Neuronal stem cell (in vitro differentiated cells): ENCODE measurements at places on chromosomes 4 and X.

GRCh38 chr4:90718931-90719330, 591.7 kb downstream of the CCSER1 start:
- no peak for DNase-seq
- H3K4me1 ChIP-seq: no peaks in the 10 kb centered on the region
- no peak overlapping the region for H3K4me3 ChIP-seq
- no peaks in the 10 kb centered on the region for H3K27me3 ChIP-seq

GRCh38 chr4:14916554-14917297, 85.6 kb upstream of the CPEB2 start:
- no peak overlapping the region for H3K4me3 ChIP-seq
- H3K27me3 ChIP-seq: no peaks in the 10 kb centered on the region
- peaks cover 3% of the 10 kb centered on the region for H3K4me1 ChIP-seq
- no peak overlapping the region for H3K27ac ChIP-seq
- no peaks in the 10 kb centered on the region for H3K36me3 ChIP-seq

GRCh38 chr4:56626420-56626819, 54.7 kb downstream of the HOPX start:
- H3K4me3 ChIP-seq: no peak overlapping the region
- no peak for DNase-seq
- no peaks in the 10 kb centered on the region for H3K27me3 ChIP-seq
- H3K27ac ChIP-seq: no peak overlapping the region

DNA sequence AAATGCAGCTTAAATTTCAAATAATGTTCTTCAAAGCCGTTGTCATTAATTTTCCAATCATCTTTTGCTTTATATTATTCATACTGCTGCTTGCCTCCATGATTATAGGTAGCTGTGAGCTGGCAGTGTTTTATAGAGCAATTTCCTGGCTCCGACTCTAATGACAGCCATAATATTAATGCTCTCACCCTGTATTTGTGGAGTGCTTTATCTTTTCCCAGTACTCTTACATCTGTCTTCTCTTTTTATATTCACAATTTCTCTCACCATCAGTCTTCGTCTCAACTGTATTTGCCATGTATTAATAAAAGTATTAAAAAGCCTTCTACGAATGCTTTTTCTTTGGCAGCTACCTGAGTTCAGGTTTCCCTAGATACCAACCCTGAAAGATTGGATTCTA, 21.0 kb downstream of the ATXN3L start:
- H3K36me3 ChIP-seq: no peaks in the 10 kb centered on the region
- no peak overlapping the region for H3K4me3 ChIP-seq
- no peaks in the 10 kb centered on the region for H3K27me3 ChIP-seq
- DNase-seq: no peak
- no peak overlapping the region for H3K27ac ChIP-seq
- no peaks in the 10 kb centered on the region for H3K4me1 ChIP-seq

- DNase-seq: no peak
- H3K4me1 ChIP-seq: no peaks in the 10 kb centered on the region
- no peaks in the 10 kb centered on the region for H3K36me3 ChIP-seq
- no peak overlapping the region for H3K4me3 ChIP-seq
- no peak overlapping the region for H3K27ac ChIP-seq
Observed at GRCh38 chrX:26219351-26219750, 3.4 kb downstream of the MAGEB5 start.

- no peaks in the 10 kb centered on the region for H3K27me3 ChIP-seq
- no peaks in the 10 kb centered on the region for H3K36me3 ChIP-seq
- no peaks in the 10 kb centered on the region for H3K4me1 ChIP-seq
Observed at GRCh38 chr4:67785528-67785927, 31.3 kb upstream of the GNRHR start.

DNA sequence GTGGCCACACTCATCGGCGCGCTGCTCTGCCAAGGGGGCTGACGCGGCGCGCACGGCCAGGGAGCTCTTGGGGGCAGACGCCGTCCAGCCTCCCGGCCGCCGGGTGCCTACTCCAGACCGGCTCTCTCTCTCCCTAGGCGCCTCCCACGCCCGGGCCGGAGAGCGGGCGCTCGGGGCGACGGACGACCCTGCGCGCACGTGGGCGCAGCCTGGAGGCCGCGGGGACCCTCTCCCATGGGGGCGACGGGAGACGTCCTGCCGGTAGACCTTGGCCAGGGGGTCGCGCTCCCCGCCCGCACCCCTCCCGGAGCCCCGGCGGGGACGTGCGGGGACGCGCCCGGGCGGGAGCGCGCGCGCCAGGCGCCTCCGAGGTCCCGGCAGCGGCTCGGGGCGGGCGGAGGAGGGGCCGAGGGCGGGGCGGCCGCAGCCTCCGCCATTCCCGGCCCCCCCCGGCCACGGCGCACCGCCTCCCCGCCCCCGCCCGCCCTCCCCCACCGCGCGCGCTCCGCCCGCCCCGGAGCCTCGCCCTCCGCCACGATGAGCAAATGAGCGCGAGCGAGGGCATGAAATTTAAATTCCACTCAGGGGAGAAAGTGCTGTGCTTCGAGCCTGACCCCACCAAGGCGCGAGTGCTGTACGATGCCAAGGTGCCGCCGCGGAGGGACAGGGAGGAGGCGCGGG, at the start of gene MSL3:
Gene MSL3, plus strand, starts transcription at position 519 of the 681 bp plus-strand sequence. Its CDS starts 27 bp downstream, at position 546.
- H3K27ac ChIP-seq: peak within 1 kb of the TSS; percentile 78
- H3K4me1 ChIP-seq: no peaks in the 10 kb centered on the region
- H3K27me3 ChIP-seq: no peaks in the 10 kb centered on the region
- H3K4me3 ChIP-seq: peak within 1 kb of the TSS; percentile 99
- peak; percentile 52 for DNase-seq
- H3K36me3 ChIP-seq: peaks cover 2% of the 10 kb centered on the region

DNA sequence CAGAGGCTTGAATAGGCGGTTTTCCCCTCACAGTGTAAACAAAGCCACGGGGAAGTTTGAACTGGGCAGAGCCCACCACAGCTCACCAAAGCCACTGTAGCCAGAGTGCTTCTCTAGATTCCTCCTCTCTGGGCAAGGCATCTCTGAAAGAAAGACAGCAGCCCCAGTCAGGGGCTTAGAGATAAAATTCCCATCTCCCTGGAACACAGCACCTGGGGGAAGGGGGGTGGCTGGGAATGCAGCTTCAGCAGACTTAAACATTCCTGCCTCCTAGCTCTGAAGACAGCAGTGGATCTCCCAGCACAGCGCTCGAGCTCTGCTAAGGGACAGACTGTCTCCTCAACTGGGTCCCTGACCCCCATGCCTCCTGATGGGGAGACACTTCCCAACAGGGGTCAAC, 44.0 kb upstream of the USP38 start:
- H3K36me3 ChIP-seq: no peaks in the 10 kb centered on the region
- H3K27me3 ChIP-seq: no peaks in the 10 kb centered on the region
- H3K4me1 ChIP-seq: no peaks in the 10 kb centered on the region
- H3K4me3 ChIP-seq: no peak overlapping the region
- no peak for DNase-seq
- no peak overlapping the region for H3K27ac ChIP-seq

GRCh38 chrX:150465881-150466775, 102.3 kb upstream of the MTM1 start:
- H3K27me3 ChIP-seq: peaks cover 3% of the 10 kb centered on the region
- no peak for DNase-seq
- H3K36me3 ChIP-seq: no peaks in the 10 kb centered on the region
- H3K4me1 ChIP-seq: peaks cover 2% of the 10 kb centered on the region
- no peak overlapping the region for H3K4me3 ChIP-seq

DNA sequence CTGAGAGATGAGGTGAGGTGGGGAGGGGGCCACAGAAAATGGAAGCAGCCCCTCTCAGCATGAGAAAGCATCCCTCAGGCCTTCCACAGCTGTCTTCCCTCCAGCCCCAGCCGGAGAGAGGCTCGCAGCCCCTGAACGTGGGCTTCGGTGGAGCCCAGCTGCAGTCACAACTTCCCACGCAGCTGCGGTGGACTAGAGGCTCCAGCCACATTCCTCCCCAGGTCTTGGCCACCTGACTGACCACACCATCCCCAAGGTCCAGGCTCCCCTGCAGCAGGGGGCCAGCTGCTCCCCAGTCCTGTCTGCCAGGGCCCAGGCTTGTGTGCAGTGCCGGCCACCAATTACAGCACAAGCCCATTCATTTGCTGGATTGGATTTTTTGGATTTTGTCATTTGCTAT, 212.3 kb upstream of the BCOR start:
- H3K4me3 ChIP-seq: no peak overlapping the region
- no peaks in the 10 kb centered on the region for H3K4me1 ChIP-seq
- no peaks in the 10 kb centered on the region for H3K27me3 ChIP-seq
- no peak overlapping the region for H3K27ac ChIP-seq
- H3K36me3 ChIP-seq: no peaks in the 10 kb centered on the region
- DNase-seq: no peak

- no peak overlapping the region for H3K27ac ChIP-seq
- no peak overlapping the region for H3K4me3 ChIP-seq
- H3K27me3 ChIP-seq: no peaks in the 10 kb centered on the region
- H3K36me3 ChIP-seq: no peaks in the 10 kb centered on the region
- DNase-seq: no peak
Observed at GRCh38 chrX:34559325-34559724, 97.8 kb downstream of the TMEM47 start.

DNA sequence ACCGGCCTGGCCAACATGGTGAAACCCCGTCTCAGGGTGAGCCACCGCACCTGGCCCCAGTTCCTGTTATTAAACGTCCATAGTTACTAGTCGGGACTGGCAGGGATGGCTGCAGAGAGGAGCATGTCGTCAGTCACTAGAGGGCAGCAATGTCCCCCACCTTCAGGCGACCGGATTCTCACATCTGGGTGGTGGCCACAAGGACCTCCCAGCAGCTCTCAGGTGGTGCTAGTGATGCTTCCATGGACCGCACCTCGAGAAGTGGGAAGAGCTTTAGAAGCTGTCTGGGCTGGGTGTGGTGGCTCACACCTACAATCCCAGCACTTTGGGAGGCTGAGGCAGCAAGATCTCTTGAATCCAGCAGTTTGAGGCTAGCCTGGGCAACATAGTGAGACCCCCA, 13.3 kb upstream of the IL3RA start:
- peaks cover 1% of the 10 kb centered on the region for H3K4me1 ChIP-seq
- no peaks in the 10 kb centered on the region for H3K27me3 ChIP-seq
- H3K4me3 ChIP-seq: no peak overlapping the region
- H3K27ac ChIP-seq: no peak overlapping the region
- H3K36me3 ChIP-seq: no peaks in the 10 kb centered on the region
- peak; percentile 20 for DNase-seq

DNA sequence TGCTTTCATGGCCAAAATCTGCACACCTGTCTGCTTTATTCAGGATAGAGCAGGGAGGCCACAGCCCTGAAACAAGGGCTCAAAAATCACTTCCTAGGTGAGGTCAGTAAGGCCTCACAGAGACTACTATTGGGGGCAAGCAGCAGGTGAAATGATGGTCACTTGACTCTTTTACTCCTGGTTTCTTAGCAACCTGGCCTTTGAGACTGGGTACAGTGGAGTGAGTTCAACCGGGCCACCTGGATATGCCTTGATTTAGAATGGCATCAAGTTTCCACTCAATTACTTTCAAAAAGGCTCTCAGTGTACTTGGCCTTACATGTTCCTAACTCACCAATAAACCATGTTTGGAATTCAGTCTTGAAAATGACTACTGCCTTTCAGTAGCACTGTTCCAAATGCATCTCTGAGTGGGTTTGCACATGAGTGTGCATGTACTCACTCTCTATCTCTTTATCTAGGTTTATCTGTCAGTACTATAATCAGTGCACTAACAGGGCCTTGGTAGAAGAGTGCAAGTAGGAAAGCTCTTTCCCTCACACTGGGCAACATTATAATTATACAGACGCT, 388.2 kb downstream of the OPHN1 start:
- no peak overlapping the region for H3K4me3 ChIP-seq
- H3K36me3 ChIP-seq: no peaks in the 10 kb centered on the region
- H3K4me1 ChIP-seq: no peaks in the 10 kb centered on the region
- no peak overlapping the region for H3K27ac ChIP-seq
- no peaks in the 10 kb centered on the region for H3K27me3 ChIP-seq
- DNase-seq: no peak

DNA sequence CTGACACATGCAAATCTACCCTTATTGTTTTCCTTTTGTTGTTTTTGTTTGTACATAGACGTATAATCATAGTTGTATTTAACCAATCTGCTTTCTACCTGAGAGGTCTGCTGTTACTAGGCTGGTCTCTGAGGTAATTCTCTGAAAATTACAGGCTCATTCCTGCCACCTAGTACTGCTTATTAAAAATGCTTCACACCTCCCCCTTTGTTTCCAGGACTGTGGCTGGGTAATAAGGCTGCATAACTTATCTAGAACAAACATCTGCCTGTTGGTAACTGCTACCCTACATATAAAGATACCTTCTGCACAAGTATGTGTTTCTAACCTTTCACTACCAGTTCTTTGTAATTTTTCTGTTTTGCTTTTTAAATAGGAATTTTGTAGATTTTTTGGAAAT, 34.2 kb downstream of the COX7B2 start:
- no peak for DNase-seq
- no peak overlapping the region for H3K27ac ChIP-seq
- no peaks in the 10 kb centered on the region for H3K4me1 ChIP-seq
- H3K4me3 ChIP-seq: no peak overlapping the region
- no peaks in the 10 kb centered on the region for H3K27me3 ChIP-seq

DNA sequence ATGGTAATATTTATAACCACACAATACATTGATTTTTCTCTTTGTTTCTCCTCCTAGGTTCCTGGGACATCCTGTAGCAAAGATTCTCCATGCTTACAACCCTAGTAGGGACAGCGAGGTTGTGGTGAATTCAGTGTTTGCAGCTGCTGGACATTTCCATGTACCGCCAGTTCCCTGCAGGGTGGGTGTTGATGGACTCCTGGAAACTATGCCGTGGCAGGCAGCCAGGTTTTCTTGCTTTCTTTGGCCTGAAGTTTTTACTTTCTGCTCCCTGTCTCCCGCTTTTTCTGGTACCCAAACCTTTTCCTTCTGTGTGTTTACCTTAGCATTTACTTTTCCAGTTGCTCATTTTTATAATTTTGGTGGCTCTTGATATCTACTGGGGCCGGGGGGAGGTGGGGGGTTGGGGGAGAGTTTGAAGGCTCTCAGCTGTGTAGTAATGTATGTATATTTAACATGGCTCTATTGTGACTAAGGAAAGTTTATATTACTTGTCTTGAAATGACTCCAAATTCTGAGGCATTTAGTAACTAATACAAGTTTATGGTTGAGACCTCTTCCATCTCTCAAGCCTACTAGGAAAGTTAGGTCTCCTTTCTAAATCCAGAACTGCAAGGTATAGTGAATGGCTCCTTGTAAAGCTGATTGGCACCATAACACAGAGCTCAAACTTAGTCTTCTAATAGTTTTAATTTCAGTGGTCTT, 89.7 kb downstream of the TMEM131L start:
- H3K4me3 ChIP-seq: no peak overlapping the region
- H3K27me3 ChIP-seq: no peaks in the 10 kb centered on the region
- no peak overlapping the region for H3K27ac ChIP-seq
- peaks cover 3% of the 10 kb centered on the region for H3K36me3 ChIP-seq

- no peak for DNase-seq
- H3K4me1 ChIP-seq: no peaks in the 10 kb centered on the region
- no peaks in the 10 kb centered on the region for H3K27me3 ChIP-seq
- no peak overlapping the region for H3K4me3 ChIP-seq
- H3K27ac ChIP-seq: no peak overlapping the region
Observed at GRCh38 chrX:131917588-131917987, 105.5 kb upstream of the STK26 start.

GRCh38 chrX:151174581-151175282, 1.7 kb upstream of the GPR50 start:
- no peaks in the 10 kb centered on the region for H3K4me1 ChIP-seq
- H3K27me3 ChIP-seq: no peaks in the 10 kb centered on the region
- peak overlapping the region; percentile 80 for H3K4me3 ChIP-seq
